ENCODE measurements at places on chromosomes 1 and 21.

DNA sequence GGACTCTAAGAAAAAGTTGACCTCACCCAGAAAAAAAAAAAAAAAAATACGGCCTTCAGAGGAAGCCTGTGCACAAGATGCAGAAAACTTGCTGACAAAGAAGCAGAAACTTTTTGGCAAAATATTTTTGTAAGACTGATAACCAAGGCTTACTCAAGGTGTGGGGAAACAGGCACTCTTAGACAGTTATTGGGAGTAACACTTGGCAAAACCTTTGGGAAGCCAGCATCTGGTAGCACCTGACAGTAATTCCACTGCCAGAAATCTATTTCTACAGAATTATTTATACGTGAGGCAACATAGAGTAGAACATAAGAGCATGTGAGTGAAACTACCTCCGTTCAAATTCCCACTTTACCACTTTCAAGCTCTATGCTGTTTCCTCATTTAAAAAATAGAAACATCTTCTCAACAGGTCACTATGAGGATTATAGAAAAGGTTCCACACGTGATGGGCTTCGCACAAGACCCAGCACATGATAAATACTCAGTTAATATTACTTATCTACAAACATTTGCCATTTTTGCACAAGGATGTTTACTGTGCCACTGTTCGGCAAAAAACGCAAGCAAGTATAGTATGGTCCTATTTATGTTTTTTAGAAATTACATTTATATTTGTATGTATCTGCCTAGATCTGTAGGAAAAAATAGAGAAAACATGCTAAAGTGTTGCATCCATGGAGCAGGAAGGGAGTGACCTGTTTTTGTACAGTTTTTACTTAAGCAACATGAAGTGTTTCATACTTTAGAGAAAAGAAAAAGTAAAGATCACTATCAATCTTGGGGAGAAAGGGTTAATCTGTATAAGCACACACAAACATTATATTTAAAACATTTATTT lies 22.2 kb downstream of the MRPL39 start:
- no peak for DNase-seq

DNA sequence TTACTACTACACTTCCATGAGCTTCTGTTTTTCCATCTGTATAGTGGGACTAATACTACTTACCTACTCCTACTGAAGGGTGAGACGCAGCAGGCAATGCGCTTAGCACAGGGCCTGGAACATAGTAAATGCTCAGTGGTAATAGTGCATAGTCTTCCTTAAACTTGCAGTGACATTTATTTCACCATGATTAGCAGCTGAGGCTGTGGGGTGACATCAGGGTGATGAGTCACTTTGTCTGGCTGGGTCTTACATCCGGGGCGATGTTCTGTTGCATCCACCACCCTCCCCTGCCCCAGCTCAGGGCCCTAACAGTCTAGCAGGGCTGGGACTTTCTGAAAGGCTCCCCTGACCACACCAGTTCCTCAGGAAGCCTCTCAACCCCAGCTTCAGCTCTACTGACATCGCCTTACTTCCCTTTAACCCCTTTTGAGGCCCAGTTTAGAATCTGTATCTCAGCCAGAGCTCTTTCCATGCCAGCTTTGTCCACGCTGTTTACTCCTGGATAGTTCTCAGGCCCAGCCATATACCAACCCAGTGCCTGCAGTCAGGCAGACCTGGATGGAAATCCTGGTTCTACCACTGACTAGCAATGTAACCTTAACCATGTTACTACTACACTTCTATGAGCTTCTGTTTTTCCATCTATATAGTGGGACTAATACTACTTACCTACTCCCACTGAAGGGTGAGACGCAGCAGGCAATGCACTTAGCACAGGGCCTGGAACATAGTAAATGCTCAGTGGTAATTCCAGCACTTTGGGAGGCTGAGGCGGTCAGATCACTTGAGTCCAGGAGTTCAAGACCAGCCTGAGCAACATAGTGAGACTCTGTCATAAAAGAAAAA lies 66.3 kb downstream of the CD58 start:
- peak; percentile 68 for DNase-seq

GRCh38 chr1:102185260-102185659 lies 188.5 kb upstream of the OLFM3 start:
- no peak for DNase-seq

- no peak for DNase-seq
Measured at GRCh38 chr21:29481641-29482040, 182.9 kb downstream of the BACH1 start.

- DNase-seq, result no peak
Measured at GRCh38 chr1:28190996-28191645, 14.6 kb upstream of the PTAFR start.

Measured in stimulated activated CD8-positive, alpha-beta memory T cell treated with anti-CD3 and anti-CD28 coated beads, Interleukin-2, amount 100 ng/mL, for 1 hour (primary cell).